Myocyte (in vitro differentiated cells): ENCODE measurements at places on chromosomes 13 and 19. TPM values are rescaled to one million over a fixed set of nuclear protein-coding genes. Genes with fewer than 3 reads are reported as not detected.

The GFY gene
- not detected in 2 replicates for total RNA-seq

The ZNF749 gene
- total RNA-seq: 3.4 and 5.4 TPM in 2 replicates

The SERTM1 gene
- total RNA-seq: not detected in 2 replicates

The ZNF91 gene
- 29.2 and 44.7 TPM in 2 replicates for total RNA-seq

The TEX26 gene
- total RNA-seq: not detected in 2 replicates

The DZIP1 gene
- total RNA-seq: 23.0 and 27.9 TPM in 2 replicates

The COX6B2 gene
- 0.24 TPM in 1 of 2 replicates, not detected in the other for total RNA-seq

The WDR88 gene
- not detected in 2 replicates for total RNA-seq

The RGS9BP gene
- total RNA-seq: 1.2 and 1.7 TPM in 2 replicates

The FFAR2 gene
- not detected in 2 replicates for total RNA-seq

The SLITRK5 gene
- under 0.01 and 0.05 TPM in 2 replicates for total RNA-seq

The ZNF497 gene
- total RNA-seq: 1.5 and 1.7 TPM in 2 replicates

The SLC10A2 gene
- total RNA-seq: not detected in 2 replicates

The CACNA1A gene
- total RNA-seq: 0.19 and 0.31 TPM in 2 replicates

The ZNF382 gene
- total RNA-seq: 4.9 and 5.2 TPM in 2 replicates

The AP2S1 gene
- total RNA-seq: 82.3 and 89.0 TPM in 2 replicates

The TNNI3 gene
- 1.5 and 1.7 TPM in 2 replicates for total RNA-seq
